ENCODE measurements at places on chromosomes 4 and X.

- no peak for DNase-seq
These were observed 16.0 kb downstream of the RAB40A start for GRCh38 chrX:103503163-103503852.

- DNase-seq, result no peak
These were observed 27.5 kb upstream of the TBC1D8B start for GRCh38 chrX:106774981-106775380.

- no peak for DNase-seq
These were observed 152.3 kb downstream of the ARAP2 start for GRCh38 chr4:36091997-36092396.

DNA sequence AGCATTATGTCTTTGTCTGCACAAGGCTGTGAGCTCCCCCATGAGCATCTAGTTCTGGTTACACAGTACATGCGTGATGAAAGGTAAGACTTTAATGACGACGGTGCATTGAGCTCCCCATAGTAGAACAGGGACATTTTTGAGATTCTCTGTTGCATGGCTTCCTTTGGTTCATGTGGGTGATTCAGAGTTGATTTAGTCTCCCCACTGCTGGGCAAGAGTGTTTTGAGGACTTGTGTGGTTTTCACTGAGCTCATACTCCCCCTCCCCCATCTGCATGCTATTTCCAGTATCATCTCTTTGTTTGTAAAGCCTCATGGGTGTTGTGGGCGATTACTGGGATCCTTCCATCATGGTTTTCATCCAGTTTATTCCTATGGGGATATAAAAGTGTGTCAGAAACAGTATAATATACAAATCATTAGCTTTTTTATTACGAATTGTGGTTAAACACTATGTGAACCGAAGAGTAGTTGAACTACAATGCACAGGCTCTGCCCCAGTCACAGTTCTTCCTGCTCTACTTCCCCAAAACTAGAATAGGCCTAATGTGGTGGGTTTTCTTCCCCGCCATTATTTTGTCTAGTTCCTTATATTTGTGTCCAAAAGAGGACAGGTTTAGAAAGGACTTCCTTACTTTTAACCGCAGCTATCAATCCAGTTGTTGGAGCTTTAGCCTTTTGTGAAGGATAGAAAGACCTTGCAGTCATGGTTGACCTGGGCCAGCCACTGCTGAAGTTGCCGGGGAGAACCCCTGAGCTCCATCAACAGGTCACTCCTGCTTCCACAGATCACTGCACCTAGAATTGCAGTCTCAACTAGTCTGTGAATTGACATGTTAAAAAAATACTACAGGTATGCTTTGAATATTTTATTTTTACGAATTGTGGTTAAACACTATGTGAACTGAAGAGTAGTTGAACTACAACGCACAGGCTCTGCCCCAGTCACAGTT lies 30.4 kb downstream of the KIT start:
- no peak for DNase-seq

- DNase-seq, result no peak
These were observed 34.2 kb upstream of the LRAT start for GRCh38 chr4:154709550-154709949.

DNA sequence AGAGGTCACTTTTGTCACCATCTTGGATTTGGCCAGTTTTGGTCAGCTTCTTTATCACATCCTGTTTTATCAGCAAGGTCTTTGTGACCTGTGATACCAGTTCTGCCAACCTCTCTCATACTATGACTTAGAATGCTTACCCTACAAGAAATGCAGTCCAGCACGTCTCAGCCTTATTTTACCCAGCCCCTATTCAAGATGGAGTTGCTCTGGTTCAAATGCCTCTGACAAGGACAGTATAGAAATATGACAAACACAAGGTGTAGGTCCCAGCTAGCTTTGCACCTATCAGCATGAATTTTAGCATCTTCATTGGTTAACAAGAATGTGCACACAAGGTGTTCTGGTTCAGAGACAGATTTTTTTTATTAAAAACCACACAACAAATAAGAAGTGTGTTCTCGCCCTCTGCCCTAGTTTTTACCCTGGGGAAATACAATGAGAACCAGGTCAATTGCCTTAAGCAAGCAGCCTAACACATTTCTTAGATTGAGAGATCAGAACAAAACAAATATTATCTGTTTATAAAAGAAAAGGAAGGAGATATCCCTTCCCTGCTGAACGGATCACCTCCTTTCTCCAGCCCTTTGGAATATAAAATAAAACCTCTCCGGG lies 962.3 kb upstream of the PRKX start:
- DNase-seq, result no peak

DNA sequence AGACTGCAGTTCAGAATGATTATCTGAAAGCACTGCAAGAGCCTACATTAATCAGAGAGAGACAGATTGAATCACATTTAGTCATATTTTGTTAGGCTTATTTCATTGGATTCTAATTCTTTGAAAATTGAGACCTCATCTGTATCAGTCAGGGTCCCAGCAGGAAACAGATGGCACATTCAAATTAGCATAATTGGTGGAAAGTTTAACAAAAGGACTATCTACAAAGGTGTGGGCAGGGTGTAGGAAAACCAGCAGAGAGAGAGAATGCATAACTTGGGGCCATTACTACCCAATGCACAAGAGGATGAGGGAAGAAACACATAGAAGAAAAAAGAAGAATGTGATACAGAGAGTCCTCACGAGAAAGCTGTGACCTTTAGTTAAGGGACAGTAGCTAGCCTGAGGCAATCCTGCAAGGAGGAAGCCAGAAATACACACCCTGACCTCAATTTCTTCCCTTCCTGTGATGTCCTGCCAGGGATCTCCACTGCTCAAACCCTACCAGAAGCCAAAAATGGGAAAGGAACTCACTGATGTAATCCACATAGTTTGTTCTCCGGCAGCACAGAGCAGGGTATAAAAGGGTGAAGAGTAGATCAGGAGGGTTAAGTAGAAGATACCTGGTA lies 17.7 kb upstream of the XKRX start:
- DNase-seq, result no peak

GRCh38 chr4:120007191-120007871 lies 59.3 kb downstream of the MAD2L1 start:
- no peak for DNase-seq

DNA sequence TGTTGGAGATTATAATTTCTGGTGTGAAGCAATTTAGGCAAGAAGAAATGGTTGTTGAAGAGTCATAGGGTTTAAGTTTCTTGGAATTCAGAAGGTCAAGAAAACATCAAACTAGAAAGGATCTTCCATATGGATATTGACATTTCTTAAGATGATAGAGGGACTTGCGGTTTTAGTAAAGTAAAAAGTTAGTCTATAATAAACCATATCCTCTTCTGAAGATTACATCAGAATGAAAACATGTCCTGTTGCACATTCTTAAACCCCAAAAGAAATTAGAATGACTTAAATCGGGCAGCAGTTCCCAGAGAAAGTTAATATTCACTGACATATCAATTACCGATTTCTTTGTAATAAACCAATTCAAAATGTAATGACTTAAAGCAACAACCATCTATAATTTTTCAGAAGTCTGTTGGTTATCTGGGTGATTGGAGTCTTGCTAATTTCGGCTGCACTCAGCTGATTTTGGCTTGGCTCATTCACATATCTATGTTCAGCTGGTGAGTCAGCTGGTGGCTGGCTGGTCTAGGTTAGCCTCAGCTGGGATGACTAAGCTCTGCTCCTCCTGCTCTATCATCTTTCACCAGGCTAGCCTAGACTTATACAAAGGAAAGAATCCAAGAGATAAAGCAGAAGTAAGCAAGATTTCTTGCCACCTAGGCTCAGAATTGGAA lies 24.4 kb upstream of the DYNLT3 start:
- DNase-seq, result no peak

- DNase-seq, result no peak
These were observed 35.9 kb downstream of the SUPT20HL1 start for GRCh38 chrX:24396236-24396930.

DNA sequence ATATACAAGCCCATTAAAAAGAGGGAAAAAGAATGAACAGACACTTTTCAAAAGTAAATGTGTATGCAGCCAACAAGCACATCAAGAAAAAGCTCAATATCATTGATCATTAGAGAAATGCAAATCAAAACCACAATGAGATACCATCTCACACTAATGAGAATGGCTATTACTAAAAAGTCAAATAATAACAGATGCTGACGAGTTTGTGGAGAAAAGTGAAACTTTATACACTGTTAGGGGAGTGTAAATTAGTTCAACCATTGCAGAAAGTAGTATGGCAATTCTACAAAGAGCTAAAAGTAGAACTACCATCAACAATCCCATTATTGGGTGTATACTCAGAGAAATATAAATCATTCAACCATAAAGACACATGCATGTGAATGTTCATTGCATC lies 203.0 kb downstream of the ARAP2 start:
- DNase-seq, result no peak
